Muscle of leg (tissue), 16 donors: ENCODE measurements at places on chromosomes 7 and 10.

GRCh38 chr7:2141651-2142050, 91.1 kb downstream of the MAD1L1 start:
- no peak overlapping the region for H3K27ac ChIP-seq
- DNase-seq: no peak
- H3K4me3 ChIP-seq: no peak overlapping the region
- peaks cover 31% of the 10 kb centered on the region for H3K36me3 ChIP-seq

- H3K27me3 ChIP-seq: peaks cover 2% of the 10 kb centered on the region
- no peaks in the 10 kb centered on the region for H3K36me3 ChIP-seq
- H3K4me3 ChIP-seq: no peak overlapping the region
- H3K4me1 ChIP-seq: peaks cover 4% of the 10 kb centered on the region
- peak overlapping the region; percentile 50 for H3K27ac ChIP-seq
- DNase-seq: peak; percentile 64
Measured at GRCh38 chr10:16832351-16833080, 15.3 kb upstream of the RSU1 start.

DNA sequence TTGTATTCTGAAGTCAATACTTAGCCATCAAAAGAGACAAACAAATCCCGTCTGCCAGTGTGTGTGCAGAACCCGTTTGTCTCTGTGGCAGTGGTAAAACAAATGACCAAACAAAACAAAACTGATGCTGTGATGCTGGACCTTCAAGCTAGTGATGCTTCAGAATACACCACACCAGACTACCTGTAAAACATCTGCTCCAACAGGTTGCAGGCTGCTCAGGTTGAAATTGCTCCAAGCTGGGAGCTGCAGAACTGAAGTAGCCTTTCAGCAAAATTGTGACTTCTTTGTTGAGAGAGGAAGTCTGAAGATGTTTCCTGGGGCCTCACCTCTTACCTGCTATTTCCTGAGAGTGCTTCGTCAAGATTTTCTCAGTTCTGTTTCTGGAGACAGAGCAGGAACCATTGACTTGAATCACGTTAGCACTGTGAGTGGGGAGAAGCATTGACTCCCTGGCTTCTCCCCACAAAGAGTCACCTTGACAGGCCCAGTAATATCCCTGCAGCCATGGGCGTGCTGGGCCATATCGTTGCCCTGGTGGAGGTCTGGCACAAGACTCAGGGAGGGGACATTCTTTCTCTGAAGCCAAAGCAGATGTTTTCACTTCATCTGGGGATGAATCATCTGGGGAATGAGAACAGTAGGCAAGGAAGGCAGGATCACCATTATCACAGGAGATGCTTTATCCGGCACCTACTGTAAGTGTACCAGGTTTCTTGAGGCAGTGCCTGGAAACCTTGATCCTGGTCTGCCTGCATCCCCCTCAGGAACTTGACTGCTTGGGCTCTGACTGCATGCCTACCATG, 80.2 kb downstream of the RBM20 start:
- no peaks in the 10 kb centered on the region for H3K27me3 ChIP-seq
- no peaks in the 10 kb centered on the region for H3K36me3 ChIP-seq
- no peak overlapping the region for H3K27ac ChIP-seq
- H3K4me1 ChIP-seq: peaks cover 12% of the 10 kb centered on the region
- no peak overlapping the region for H3K4me3 ChIP-seq

GRCh38 chr7:51346126-51346525, 29.5 kb upstream of the COBL start:
- peak; percentile 42 for DNase-seq
- H3K4me3 ChIP-seq: no peak overlapping the region
- no peaks in the 10 kb centered on the region for H3K36me3 ChIP-seq
- H3K4me1 ChIP-seq: peaks cover 11% of the 10 kb centered on the region

DNA sequence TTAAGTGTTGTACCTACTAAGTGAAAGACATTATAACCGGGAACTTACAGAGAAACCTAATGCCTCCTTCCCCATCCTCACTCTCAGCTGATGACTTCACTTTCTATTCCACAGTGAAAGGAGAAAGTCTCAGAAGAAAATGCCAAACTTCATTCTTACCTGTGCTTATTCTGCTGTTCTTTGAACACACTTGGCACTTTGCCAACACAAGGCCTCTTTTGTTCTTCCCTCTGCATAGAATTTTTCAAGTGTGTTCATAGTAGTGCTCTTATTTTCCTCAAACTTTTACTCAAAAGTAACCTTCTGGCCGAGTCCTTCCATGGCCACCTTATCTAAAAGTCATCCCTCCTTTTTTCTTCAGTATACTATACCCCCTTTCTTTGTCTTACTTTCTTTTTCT, 59.4 kb upstream of the ETV1 start:
- DNase-seq: no peak
- H3K27me3 ChIP-seq: no peaks in the 10 kb centered on the region
- no peak overlapping the region for H3K4me3 ChIP-seq
- H3K27ac ChIP-seq: no peak overlapping the region

DNA sequence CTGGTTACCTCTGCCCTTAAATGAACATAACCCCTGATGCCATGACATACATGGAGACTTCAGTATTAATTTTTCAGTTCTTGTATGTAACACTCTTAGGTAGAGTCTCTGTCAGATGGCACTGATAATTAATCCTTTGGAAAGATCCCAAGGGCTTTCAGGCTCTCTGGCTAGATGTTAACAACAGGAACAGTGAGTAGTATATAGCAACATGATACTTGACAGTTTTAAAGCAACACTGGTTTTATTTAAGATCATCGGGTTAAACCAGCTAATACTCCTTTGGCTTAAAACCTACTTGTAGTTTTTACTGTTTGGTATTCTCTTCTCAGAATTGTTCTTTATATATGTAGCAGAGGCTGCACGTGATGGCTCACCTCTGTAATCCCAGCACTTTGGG, 27.3 kb downstream of the AHCYL2 start:
- no peaks in the 10 kb centered on the region for H3K4me1 ChIP-seq
- DNase-seq: no peak

- DNase-seq: no peak
- H3K4me3 ChIP-seq: no peak overlapping the region
- H3K27ac ChIP-seq: no peak overlapping the region
- peaks cover 13% of the 10 kb centered on the region for H3K27me3 ChIP-seq
- H3K4me1 ChIP-seq: no peaks in the 10 kb centered on the region
Measured at GRCh38 chr7:155276800-155277375, 20.8 kb upstream of the INSIG1 start.

GRCh38 chr10:93799155-93799708, 41.5 kb downstream of the LGI1 start:
- peaks cover 3% of the 10 kb centered on the region for H3K4me1 ChIP-seq
- no peak overlapping the region for H3K27ac ChIP-seq
- H3K36me3 ChIP-seq: no peaks in the 10 kb centered on the region
- H3K27me3 ChIP-seq: peaks cover 2% of the 10 kb centered on the region
- no peak overlapping the region for H3K4me3 ChIP-seq

DNA sequence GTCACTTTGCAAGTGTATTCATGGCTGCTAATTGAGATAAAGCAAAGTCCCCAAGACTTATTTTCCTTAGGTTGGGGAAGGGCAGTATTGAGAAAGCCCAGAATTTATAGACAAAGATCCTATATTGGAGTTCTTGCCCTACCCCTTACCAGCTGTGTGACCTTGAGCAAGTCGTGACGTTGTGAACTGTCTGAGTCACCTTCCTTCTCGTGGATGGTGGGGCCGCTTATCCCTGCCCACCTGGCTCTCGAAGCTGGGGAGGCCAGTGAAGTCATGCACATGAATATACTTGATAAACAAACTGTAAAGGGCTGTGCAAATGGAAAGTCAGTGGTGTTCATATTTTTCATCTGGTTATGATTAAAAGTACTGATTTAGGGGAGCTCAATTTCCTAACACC, 127.4 kb downstream of the TACC2 start:
- H3K4me3 ChIP-seq: no peak overlapping the region
- no peak overlapping the region for H3K27ac ChIP-seq
- H3K27me3 ChIP-seq: no peaks in the 10 kb centered on the region
- peaks cover 31% of the 10 kb centered on the region for H3K4me1 ChIP-seq

- no peaks in the 10 kb centered on the region for H3K36me3 ChIP-seq
- DNase-seq: peak; percentile 7
- no peak overlapping the region for H3K27ac ChIP-seq
- H3K27me3 ChIP-seq: no peaks in the 10 kb centered on the region
- H3K4me1 ChIP-seq: no peaks in the 10 kb centered on the region
Measured at GRCh38 chr7:83782628-83783027, 133.7 kb upstream of the SEMA3E start.

GRCh38 chr7:91929463-91929862, 11.2 kb upstream of the AKAP9 start:
- no peaks in the 10 kb centered on the region for H3K4me1 ChIP-seq
- DNase-seq: no peak
- H3K4me3 ChIP-seq: no peak overlapping the region
- H3K27me3 ChIP-seq: peaks cover 2% of the 10 kb centered on the region
- no peaks in the 10 kb centered on the region for H3K36me3 ChIP-seq

DNA sequence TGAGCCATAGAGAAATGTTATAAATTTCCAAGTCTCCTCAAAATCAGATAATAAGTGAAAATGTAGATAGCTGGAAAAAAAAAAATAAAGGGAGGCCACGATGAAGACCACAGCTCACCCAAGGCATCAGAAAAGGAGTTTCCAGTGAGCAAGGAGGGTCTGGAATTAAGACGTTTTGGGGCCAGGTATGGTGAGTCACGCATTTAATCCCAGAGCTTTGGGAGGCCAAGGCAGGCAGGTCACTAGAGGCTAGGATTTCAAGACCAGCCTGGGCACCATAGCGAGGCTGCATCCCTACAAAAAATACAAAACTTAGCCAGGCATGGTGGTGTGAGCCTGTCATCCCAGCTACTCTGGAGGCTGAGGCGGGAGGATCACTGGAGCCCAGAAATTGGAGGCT, 65.5 kb downstream of the ASB13 start:
- no peaks in the 10 kb centered on the region for H3K36me3 ChIP-seq
- H3K4me1 ChIP-seq: peaks cover 20% of the 10 kb centered on the region
- H3K27me3 ChIP-seq: no peaks in the 10 kb centered on the region
- no peak overlapping the region for H3K4me3 ChIP-seq
- no peak for DNase-seq

DNA sequence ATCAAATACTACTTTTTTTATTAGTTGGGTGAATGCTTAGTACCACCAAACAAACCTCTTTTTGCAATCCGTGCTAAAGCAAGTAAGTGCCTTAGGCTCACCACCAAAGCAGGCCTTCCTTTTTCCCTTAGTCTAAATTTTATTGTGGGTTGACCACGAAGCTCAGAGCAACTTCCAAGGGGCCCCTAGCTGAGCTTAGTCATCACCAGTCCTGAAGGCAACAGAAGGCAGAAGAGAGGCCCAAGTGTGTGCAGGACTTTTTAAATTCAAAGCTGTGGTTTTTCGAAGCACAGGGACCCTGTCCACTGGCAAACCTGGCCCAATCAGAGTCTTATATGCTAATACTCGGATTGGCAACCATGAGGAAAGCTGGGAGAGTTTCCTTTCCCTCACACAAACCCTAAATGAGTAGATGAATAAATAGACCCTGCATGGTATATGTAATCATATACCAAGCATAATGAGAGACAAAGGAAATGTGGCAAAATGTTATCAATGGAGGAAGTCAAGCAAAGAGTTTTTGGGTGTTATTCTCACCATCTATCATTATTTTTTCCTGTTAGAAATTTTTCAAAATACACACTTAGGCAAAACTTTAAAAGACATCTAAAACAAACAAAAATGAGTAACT, 453.2 kb upstream of the GALNT17 start:
- H3K4me3 ChIP-seq: no peak overlapping the region
- DNase-seq: no peak
- H3K27me3 ChIP-seq: no peaks in the 10 kb centered on the region
- no peaks in the 10 kb centered on the region for H3K36me3 ChIP-seq
- H3K4me1 ChIP-seq: peaks cover 4% of the 10 kb centered on the region
- no peak overlapping the region for H3K27ac ChIP-seq

GRCh38 chr10:29788113-29788512, 153.3 kb upstream of the SVIL start:
- peaks cover 5% of the 10 kb centered on the region for H3K4me1 ChIP-seq
- DNase-seq: no peak
- no peaks in the 10 kb centered on the region for H3K27me3 ChIP-seq
- H3K27ac ChIP-seq: no peak overlapping the region
- H3K36me3 ChIP-seq: no peaks in the 10 kb centered on the region

- no peak for DNase-seq
- H3K27ac ChIP-seq: no peak overlapping the region
- peaks cover 5% of the 10 kb centered on the region for H3K27me3 ChIP-seq
- H3K4me1 ChIP-seq: no peaks in the 10 kb centered on the region
Measured at GRCh38 chr10:1256432-1256725, 200.2 kb downstream of the WDR37 start.

- H3K27me3 ChIP-seq: no peaks in the 10 kb centered on the region
- DNase-seq: no peak
- H3K36me3 ChIP-seq: peaks cover 30% of the 10 kb centered on the region
- H3K27ac ChIP-seq: no peak overlapping the region
- H3K4me1 ChIP-seq: no peaks in the 10 kb centered on the region
Measured at GRCh38 chr10:13291821-13292773, 7.8 kb downstream of the PHYH start.

DNA sequence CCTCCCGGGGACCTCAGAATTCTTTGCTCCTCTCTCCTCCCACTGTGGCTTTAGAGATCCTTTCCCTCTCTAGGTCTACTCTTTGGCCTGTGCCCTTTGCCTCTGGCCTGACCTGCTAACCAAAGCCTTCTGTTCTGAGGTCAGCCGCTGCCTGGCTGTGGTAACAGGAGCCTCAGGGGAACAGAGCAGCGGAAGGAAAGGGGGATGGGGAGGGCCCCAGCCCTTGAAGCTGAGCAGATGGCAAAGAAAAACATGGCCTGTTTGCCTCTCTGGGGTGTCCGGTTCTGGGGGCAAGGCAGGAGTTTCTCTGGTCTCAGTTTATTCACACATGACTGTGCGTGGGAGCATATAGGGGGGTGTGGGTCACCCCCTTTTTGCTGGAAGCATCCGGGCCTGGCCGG, 28.2 kb downstream of the COL26A1 start:
- peaks cover 19% of the 10 kb centered on the region for H3K4me1 ChIP-seq
- H3K4me3 ChIP-seq: no peak overlapping the region
- H3K27me3 ChIP-seq: no peaks in the 10 kb centered on the region
- no peaks in the 10 kb centered on the region for H3K36me3 ChIP-seq
- DNase-seq: peak; percentile 48
